Activated naive CD4-positive, alpha-beta T cell treated with anti-CD3 and anti-CD28 coated beads, Interleukin-2, amount 50 U/mL, for 72 hours (primary cell): ENCODE measurements at places on chromosomes 3 and 15. TPM values are rescaled to one million over a fixed set of nuclear protein-coding genes. Genes with fewer than 3 reads are reported as not detected.

DNA sequence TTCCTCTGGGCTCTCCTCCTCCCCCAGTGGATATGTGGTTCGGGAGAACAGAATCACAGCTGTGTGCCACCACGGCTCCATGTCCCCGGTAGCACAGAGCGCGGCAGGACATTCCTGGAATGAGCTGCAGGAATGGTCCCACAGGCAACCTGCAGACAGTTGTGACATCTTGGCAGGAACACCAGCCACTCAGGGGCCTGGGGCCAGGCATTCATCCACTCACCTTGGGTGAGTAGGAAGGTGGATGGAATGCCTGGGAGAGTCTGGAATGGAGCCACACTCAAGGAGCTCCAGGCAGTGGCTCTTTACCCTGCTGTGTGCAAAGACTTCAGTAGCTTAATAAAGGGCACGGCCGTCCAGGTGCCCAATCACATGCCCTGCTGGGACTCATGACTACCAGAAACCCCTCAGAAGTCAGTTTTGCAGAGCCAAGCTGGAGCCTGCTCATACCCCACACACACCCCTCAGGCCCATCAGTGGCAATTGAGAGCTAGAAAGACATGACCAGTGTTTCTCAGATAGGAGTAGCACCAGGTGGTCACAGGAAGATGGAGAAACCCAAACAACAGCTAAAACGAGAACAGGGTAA is 117.3 kb upstream of the PRR20G start:
- peak; percentile 30 for DNase-seq

DNA sequence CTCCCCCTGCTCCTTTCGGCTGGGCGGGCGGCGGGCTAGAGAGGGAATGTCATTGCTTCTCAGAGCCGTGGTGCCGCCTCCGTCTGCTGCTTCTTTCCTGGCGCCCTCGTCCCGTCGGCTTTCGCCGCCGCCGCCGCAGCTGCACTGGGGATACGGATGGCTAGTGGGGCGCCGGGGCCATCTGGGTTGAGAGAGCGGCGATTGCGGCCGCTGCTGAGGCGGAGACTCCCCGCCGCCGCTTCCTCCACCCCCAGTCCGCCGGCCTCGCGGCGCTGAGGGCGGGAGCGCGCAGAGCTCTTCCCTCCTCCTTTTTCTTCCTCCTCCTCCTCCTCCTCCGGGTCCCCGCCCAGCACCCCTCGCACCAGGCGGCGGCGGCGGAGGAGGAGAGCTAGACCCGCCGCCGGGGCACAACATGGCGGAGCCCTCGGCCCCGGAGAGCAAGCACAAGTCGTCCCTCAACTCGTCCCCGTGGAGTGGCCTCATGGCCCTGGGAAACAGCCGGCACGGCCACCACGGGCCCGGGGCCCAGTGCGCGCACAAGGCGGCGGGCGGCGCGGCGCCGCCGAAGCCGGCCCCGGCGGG is at the start of gene STT3B:
Gene STT3B (plus strand): TSS at position 339 of the 582 bp plus-strand sequence. CDS start 74 bp downstream, at position 413.
- peak; percentile 78 for DNase-seq

- no peak for DNase-seq
Observed at GRCh38 chr3:112489674-112490479, 9.4 kb downstream of the BTLA start.

DNA sequence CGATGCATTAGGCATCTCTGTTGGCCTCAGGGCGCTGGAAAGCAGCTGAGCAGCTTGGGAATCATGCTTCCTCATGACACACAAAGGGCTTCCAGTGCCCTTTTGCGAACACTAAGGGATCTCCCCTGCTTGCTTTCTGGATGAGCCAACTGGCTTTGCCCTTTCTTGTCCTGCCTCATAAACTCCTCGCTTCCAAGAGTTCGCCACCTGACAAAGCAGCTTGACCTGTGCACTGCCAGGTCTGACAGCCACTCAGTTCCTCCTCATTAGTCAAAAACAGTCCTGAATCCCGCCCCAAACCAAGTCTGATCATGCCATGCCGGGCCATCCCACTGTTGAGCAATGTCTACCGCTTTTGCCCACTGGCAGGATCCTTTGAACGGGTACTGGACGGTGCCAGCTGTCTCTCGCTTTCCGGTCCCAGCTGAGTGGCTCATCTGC is 265.4 kb upstream of the LYSMD4 start:
- DNase-seq: peak; percentile 41

GRCh38 chr15:67396114-67396513 is 124.8 kb upstream of the C15orf61 start:
- no peak for DNase-seq

- DNase-seq: no peak
Observed at GRCh38 chr15:98668566-98669308, 20.4 kb downstream of the IGF1R start.

DNA sequence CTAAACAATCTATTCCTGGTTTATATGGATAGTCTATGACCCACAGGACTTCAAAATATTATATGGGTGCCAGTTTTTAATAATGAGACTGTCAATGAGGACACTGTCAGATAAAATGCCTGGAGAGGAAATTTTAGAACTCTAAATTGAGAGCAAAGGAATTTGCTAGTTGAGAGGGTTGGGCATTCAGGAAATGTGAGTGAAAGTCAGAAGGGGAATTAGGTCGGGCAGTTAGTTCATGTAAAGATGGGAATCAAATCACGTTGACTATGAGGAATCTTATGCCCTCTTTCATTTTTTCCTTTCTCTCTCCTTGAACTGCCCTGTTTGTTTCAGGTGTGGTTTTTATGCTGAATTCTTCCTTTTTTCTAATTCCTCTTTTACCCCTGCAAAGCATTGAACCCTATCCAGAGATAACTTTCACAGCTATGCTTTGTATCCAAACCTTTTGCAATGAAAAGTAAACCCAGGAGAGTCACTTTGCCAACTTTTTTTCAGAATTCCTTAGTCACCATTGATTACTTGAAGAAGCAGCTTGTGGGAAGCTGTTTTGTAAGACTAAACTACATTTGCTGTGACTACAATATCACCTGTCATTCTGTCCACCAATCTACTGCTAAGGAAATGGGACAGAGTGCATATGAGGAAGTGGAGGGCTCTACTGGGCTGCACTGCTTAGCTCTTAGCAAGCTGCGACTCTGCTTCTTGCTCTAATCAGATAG is 27.8 kb downstream of the CHP1 start:
- DNase-seq: no peak

- DNase-seq: no peak
Observed at GRCh38 chr3:16740515-16740914, 135.3 kb upstream of the DAZL start.

- no peak for DNase-seq
Observed at GRCh38 chr3:30632065-30632464, 25.7 kb downstream of the TGFBR2 start.

DNA sequence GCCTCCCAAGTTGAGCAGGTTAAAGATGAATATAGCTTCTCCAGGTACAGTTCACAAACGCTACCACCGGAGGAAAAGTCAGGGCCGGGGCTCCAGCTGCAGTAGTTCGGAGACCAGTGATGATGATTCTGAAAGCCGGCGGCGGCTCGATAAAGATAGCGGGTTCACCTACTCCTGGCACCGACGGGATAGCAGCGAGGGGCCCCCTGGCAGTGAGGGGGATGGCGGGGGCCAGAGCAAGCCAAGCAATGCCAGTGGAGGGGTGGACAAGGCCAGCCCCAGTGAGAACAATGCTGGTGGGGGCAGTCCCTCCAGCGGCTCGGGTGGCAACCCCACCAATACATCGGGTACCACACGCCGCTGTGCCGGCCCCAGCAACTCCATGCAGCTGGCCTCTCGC is 61.4 kb downstream of the SNRK start:
- DNase-seq: no peak

- DNase-seq: no peak
Observed at GRCh38 chr3:71585887-71586809, 2.6 kb upstream of the FOXP1 start.

DNA sequence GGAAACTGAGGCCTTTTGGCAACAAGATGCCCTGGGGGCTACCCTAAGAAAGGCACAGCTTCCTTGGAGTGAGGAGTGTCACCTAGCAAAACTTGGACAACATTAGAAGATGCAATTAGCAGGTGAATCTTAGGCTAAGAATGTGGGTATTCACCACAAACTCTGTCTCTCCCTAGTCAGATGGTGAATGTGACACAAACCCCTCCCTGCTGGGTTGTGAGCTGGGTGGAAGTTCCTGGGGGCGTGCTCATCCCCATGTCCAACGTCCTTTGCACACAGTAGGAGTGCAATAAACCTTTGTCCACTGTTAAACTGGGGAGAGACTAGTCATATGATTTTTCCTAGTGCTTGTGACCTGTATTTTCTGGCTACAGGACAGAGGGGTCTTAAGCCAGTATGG is 67.1 kb upstream of the SH3GL3 start:
- DNase-seq: no peak

DNA sequence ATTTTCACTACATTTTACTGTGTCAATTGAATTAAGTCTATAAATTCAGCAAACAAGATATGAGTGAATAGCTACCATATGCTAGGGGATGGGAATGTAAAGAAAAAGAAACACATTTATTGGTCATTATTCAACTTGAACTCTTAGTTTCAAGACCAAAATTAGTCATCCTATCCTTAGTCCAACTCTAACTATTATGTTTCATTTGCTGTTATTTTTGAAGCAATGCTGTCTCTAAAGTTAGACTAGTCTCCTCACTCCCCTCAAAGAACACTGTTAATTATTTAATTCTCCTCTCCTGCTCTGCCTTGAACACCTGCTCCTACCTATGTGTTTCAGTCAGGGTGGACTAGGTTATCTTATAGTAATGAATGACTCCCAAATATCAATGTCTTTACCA is 920.9 kb downstream of the TUSC7 start:
- DNase-seq: no peak

DNA sequence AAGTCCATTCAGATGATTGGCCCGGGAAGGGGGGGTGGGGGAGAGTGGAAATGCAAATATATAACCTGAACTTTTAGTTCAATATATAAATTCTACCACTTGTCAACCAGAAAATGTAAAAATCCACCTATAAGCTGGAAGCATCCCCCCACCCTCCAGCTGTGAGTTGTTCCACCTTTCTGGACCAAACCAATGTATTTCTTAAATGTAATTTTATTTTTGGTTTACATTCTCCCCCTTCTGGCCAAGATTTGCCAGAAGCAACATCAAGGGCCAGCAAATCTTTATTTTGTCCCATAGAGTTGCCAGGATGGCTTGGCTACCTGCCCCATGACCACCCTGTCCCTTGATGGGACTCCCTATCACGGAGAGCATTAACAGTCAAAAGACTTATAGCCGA is 545.7 kb downstream of the TBL1XR1 start:
- no peak for DNase-seq

- DNase-seq: no peak
Observed at GRCh38 chr3:160312014-160312624, 86.9 kb downstream of the C3orf80 start.

DNA sequence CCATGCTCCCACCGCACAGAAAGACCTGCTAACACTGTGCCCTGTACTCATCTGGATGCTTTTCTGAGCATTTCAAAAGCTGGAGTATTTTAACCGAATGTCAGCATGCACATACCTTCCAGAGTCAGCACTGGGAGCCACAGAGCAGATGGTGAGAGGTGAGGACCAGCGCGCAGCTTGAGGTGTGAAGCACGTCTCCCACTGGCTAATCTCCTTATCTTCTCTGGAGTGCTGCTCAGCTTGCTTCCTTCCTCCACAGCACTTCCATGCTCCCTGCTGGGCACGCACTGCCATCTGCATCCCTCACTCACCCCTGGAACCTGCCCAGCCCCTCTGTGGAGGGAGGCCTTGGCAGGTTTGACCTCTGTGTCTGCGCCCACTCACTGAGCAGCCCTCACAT is at the start of gene GNB5:
Gene GNB5 (minus strand): TSS at position 186 of the 400 bp plus-strand sequence. CDS start 6,716 bp downstream, outside the sequence.
- no peak for DNase-seq

DNA sequence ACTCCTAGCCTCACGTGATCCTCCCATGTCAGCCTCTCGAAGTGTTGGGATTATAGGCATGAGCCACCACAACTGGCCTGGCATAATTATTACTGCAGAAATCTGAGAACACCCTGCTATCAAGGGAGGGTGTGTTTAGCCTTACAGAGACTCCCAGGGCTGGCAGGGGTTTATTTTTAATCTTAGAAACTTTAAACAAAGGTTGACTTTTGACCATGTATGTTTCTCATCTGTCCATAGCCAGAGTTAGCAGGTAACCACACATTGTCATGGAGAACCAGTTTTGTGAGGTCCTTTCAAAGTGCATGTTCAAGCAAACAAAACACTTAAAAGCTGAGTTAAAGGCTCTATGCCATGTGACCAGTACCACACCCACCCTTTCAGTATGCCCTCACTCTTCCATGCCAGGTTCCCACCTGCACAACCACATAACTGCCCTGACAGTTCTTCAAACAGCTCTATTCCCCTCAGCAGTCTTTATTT is 11.1 kb downstream of the SIAH2 start:
- DNase-seq: no peak

DNA sequence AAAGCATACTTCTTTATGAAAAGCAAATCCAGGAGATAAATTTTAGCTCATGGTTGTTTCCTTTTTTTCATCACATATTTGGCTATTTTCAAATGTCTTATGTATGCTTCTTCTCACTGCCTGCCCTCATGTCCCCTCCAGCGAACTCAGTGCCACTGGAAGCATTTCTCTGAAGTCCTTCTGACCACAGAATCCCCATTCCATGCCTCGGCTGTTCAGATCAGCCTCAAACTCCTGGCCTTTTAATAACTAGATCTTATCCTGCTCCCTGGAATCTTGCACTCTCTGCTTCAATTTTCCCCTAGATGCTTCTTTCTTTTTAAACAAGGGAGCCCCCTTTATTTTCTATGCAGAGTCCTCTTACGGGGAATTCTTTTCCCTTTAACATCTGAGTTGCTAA is 10.1 kb downstream of the ETV5 start:
- DNase-seq: no peak

- no peak for DNase-seq
Observed at GRCh38 chr3:128532012-128532983, 39.3 kb upstream of the GATA2 start.

DNA sequence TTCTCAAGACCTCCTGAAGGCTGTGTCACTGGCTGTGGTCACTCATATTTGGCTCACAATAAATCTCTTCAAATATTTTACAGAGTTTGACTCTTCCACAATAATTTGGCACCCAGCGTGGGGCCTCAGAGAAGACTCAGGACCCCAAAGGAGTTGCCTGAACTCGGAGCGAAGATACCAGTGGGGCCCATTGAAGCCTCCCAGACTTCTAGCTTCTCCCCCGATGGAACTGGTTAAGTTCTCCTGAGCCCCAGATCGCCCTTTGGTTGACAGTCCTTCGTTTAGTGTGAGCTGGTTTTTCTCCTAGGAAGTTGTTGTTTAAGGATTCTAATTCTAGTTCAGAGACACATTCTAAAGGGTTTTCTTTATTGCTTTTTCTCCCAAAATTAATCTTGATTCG is 1.4 kb upstream of the SLC41A3 start:
- no peak for DNase-seq

GRCh38 chr3:99430348-99431134 is 207.9 kb upstream of the COL8A1 start:
- no peak for DNase-seq

The SLC22A13 gene
- total RNA-seq: 0.11 TPM

The CHL1 gene
- total RNA-seq: not detected

The PPARG gene
- total RNA-seq: not detected

The ITIH4 gene
- total RNA-seq: 16.5 TPM

The ABCC5 gene
- 9.1 TPM for total RNA-seq

The GATA2 gene
- total RNA-seq: 2.3 TPM

The ADAMTS17 gene
- 0.19 TPM for total RNA-seq

The NOP10 gene
- 182 TPM for total RNA-seq

The ABHD17C gene
- 7.8 TPM for total RNA-seq

The CYP1A1 gene
- total RNA-seq: 2.1 TPM

The ANKRD34C gene
- total RNA-seq: not detected
